ENCODE measurements at places on chromosomes 1 and 21.

- DNase-seq, result peak; percentile 51
Observed at GRCh38 chr1:96845464-96845863, 123.9 kb downstream of the PTBP2 start.

DNA sequence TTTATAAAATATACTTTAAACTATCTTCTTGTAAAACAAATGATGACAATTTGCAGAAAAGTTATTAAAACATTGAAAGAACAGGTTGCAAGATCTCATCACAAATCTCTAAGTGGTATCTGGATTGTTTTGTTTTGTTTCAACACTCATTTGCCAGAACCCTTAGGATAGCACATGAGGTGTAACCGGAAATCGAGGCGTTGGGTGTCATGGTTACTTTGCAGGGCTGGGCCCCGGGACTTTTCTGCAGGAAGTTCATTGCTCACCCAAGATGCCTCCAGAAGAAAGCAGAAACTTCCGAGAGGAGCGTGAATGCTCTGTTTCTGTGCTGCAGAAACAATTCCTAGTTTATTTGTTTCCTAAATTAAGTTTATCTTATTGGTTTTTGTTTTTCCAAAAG is 2.5 kb downstream of the DISC1 start:
- no peak for DNase-seq

DNA sequence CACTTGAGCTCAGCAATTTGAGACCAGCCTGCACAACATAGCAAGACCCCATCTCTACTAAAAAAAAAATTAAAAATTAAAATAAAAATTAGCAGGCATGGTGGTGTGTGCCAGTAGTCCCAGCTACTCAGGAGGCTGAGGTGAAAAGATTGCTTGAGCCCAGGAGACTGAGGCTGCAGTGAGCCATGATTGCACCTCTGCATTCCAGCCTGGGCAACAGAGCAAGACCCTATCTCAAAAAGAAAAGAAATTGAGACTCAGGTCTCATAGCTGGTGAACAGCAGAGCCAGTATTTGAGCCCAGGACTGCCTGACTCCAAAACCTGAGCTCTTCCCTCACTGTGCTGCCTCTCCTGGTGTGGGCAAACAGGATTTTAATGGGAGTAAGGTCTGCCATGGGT is 28.4 kb upstream of the RCAN3 start:
- DNase-seq, result no peak

DNA sequence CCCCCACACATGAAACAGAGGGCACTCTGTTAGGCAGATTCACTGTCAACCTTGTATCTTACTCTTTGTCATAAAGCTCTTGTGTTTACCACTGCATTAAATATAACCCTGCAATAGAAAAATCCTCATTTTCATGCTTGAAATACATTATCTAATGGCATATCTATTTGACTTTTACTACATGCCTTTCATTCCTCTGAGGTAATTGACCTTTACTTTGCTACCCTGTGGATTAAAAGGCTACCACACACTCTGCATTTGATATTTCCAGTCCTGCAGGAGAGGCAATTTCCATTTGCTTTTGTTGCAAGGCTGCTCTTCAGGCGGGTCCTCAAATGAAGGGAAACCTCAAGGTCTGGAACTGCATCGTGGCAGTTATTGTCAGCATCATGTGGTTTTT is 238.0 kb downstream of the NTNG1 start:
- DNase-seq, result no peak

- no peak for DNase-seq
Observed at GRCh38 chr1:94014087-94014486, 104.9 kb upstream of the GCLM start.

DNA sequence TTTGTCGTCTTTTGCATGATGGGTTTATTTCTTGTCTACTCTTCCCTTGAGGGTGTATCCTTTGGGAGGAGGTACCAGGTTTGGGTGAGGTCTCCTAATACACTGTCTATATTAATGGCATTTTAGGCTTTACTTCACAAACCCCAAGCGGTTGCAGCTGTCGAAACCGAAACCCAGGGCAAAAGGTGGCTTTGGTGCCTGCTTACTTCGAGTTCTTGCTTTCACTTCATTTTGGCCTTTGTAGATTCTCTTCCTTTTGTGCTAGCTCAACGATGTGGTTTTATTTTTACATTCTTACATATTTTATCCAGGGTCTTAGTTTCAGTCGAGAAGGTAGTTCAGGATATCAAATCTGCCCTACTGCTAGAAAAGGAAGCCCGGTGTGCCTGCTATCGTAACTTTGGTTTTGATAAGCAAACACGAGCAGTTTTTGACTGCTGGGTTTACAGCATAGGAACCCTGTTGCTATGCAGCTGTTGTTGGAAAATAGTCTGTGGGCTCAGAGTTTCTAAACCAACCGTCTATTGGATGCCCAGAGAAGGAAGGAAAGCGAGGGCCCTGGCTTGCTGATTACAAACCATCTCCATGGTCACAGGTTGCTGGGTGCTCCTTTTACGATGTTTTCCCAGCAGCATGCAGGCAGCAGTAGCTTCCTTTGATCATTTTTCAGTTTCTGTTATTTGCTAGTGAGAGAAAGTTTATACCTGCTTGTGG is 9.8 kb upstream of the TSPAN2 start:
- DNase-seq, result peak; percentile 26

DNA sequence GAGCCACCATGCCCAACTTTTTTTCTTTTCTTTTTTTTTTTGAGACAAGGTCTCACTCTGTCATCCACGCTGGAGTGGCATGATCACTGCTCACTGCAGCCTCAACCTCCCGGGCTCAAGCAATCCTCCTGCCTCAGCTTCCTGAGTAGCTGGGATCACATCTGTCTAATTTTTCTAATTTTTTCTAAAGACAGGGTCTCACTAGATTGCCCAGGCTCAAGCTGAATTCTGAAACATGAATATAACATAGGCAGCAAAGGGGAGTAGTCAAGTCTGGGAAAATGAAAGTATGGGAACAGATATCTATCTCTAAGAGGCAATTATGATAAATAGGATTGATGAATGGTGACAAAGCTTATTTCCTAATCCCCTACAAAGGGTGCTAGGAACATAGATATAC is 7.3 kb upstream of the CMPK1 start:
- DNase-seq, result no peak

DNA sequence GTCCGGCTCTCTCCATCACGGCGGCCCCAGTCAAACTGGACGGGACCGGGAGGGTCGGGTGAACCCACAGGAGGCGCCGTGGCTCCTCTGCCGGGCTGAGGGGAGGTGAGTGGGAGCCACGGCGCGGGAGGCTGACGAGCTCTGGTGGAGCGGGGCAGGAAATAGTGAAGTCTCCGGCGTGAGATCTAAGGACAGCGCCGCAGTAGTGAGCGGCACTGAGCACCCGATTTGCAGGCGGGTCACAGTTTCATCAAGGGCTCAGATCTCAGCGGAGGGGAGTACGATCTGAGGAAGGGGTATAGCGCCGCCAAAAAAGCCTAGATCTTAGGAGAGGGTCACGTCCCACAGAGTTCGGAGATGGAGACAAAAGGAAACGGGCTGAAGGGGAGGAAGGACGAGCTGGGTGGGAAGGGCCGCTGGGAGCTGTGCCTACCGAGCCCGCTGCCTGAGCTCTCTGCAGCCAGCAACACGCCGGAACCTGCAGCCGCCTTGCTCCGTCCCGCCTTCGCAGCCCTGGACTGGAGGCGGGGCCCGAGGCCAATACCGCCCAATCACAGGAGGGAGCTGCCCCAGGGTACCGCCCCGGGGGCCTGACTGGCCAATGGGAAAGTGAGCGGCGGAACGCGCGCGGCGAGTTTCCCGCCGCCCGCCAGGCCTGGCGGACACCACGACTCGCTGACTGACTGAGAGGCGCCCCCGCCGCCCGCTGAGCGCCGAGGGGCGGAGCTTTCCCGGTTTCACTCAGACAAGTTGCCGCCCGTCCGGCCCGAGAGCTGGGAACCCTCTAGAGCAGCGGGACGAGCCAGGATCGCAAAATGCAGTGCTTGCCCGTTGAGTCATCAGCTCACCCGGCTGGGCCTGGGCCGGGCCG is 1.9 kb downstream of the SFN start:
- peak; percentile 97 for DNase-seq

- DNase-seq, result no peak
Observed at GRCh38 chr1:246086191-246086590, 420.9 kb downstream of the SMYD3 start.

GRCh38 chr21:33543505-33544129 is 779 bp downstream of the SON start:
- peak; percentile 80 for DNase-seq

- peak; percentile 22 for DNase-seq
Observed at GRCh38 chr1:10033359-10033845, 644 bp downstream of the UBE4B start.

GRCh38 chr1:38728585-38728908 is 131.0 kb downstream of the RRAGC start:
- no peak for DNase-seq

DNA sequence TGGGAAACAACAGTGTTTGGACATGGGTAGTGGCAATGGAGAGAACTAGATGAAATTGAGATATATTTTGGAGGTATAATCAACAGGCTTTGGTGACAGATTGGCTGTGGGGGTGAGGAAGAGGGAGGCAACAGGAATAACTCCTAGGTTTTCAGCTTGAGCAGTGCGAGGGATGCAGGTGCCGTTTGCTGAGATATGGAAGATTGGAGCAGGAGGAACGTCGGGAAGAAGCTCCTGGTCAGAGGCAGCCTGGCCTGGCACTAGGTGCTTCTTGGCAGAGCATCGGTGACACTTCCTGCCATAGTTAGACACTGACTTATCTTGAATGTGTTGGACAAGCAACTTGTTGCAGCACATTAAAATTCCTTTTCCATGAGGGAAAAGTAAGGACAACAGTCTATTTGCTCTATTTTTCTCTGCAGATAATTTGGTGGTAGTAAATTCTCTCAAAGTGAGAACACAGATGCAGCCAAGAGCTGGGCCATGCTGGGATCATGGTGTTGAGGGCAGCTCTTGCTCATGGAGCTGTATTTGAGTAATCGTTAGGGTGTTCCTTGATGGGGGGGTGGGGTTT is 21.5 kb upstream of the MYSM1 start:
- no peak for DNase-seq

- DNase-seq, result no peak
Observed at GRCh38 chr1:206921772-206922265, at the start of gene FCMR. FCMR (minus strand) TSS chr1:206921941; CDS start chr1:206921854, 87 bp downstream.

- DNase-seq, result no peak
Observed at GRCh38 chr1:26359981-26360806, 6.3 kb upstream of the CRYBG2 start.

DNA sequence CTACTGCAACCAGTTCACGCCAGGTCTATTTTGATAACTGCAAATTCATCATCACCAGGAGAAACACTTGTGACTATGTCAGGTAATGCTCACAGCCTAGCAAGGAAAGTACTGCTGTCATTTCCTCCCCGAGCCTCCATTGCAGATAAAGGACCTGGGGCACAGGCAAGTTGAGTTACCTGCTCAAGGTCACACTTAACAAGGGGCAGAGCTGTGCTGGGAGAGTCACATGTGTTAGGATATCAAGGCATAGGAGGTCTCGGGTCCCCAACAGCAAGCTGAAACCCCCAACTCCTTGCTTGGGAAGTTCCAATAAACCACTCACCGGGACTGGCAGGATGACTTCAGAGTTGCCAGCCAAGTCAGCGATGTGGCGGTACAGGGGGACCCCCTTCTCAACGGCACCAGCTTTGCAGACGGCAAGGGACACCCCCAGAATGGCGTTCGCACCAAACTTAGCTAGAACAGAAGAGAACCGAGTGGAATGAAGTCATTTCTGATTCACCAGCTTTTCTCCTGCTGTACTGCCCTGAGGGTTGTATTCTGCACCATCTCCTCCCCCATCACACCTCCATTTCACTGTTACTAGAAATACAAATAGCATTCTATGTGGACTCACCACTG is 11.6 kb downstream of the ENO1 start:
- no peak for DNase-seq

DNA sequence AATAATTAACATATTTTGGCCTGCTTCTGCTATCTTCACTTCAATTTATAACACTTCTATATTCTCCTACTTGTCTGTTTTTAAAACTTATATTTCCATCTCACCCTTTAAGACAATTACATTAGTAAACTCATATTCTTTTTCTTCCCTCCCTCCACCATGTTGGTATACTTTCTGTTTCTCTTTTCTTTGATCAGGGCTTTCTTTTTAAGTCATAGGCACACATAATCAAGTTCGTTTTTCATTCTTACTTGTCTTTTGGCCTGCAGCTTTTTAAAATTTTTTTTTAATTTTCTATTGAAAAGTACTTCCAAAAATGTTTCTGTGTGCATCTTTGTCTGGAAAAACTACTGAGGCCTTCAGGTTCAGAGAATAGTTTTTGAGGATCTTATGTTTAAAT is 2.3 kb downstream of the PYHIN1 start:
- DNase-seq, result no peak

DNA sequence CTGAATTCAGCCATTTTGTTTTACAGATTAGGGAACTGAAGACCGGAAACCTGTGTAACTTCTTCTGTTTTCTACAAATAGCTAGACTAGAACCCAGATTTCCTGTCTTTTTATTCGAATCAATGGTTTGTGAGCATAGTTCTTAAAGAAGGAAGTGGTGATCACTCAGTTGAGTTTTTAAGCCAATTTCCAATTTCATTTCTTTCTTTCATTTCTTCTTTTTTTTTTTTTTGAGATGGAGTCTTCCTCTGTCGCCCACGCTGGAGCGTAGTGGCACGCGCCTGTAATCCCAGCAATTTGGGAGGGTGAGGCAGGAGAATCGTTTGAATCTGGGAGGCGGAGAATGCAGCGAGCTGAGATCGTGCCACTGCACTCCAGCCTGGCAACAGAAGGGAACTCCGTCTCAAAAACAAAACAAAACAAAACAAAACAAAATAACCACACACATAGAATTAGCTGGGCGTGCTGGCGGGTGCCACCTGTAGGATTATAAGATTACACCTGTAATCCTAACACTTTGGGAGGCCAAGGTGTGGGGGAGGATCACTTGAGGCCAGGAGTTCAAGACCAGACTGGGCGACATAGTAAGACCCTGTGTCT is 3.0 kb upstream of the MDM4 start:
- DNase-seq, result no peak

- DNase-seq, result peak; percentile 57
Observed at GRCh38 chr1:66335859-66336640, 197.9 kb upstream of the SGIP1 start.

DNA sequence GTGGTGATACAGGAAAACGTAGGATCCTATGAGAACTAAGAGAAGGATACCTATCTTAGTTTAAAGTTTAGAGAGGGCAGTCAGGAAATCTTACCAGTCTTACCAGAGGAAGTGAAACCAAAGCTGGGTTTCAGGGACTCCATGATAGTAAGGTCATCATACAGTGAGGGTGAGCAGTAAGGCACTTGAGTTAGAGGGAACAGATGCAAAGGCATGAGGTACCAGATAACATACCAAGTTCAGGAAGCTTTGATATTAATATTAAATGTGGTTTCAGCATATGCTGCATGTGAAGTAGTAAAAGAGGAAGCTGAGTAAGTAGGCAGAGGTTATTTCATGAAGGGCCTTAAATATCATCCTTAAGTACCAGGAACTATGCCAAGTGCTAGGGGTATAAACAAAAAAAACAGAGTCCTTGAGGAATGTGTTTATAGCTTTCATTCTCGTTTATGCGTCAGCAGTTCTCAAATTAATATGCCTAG is 16.9 kb downstream of the ATG4C start:
- no peak for DNase-seq

DNA sequence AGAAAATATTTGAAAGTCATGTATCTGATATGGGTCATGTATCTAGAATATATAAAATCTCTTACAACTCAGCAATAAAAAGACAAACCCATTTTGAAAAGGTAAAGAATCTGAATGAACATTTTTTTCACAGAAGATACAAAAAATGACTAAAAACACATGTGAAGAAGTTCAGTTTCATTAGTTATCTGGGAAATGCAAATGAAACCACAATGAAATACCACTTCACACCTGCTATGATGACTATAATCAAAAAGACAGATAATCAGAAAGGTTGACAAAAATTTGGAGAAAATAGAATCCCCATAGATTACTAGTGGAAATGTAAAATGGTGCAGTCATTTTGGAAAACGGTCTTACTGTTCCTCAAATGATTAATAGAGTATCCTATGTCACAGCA is 631.0 kb downstream of the MRPL39 start:
- no peak for DNase-seq
